Stomach (tissue), 19 donors: ENCODE measurements at places on chromosomes 16 and 17. TPM values are rescaled to one million over a fixed set of nuclear protein-coding genes. Genes with fewer than 3 reads are reported as not detected.

GRCh38 chr17:72336026-72336803 lies 215.4 kb downstream of the SOX9 start:
- DNase-seq = no peak

DNA sequence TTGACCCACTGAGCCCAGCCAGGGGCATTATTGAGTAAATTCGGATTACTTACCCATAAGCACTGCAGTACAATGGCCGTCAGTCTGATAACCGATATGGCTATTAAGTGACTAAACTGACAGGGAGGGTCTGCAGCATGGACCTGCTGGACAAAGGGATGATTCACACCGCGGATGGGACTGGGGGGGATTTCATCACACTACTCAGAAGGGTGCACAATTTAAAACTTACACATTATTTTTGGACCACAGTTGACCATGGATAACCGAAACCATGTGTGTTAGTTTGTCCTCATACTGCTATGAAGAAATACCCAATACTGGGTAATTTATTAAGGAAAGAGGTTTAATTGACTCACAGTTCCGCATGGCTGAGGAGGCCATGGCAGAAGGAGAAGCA lies 106.5 kb downstream of the ABCC6 start:
- no peak for DNase-seq

- DNase-seq = no peak
Measured at GRCh38 chr17:77735081-77735565, 223.4 kb upstream of the TNRC6C start.

GRCh38 chr17:81599719-81600486 lies 37.0 kb downstream of the NPLOC4 start:
- no peak for DNase-seq

- DNase-seq = peak; percentile 43
Measured at GRCh38 chr17:27560668-27561067, 70.3 kb upstream of the LGALS9 start.

DNA sequence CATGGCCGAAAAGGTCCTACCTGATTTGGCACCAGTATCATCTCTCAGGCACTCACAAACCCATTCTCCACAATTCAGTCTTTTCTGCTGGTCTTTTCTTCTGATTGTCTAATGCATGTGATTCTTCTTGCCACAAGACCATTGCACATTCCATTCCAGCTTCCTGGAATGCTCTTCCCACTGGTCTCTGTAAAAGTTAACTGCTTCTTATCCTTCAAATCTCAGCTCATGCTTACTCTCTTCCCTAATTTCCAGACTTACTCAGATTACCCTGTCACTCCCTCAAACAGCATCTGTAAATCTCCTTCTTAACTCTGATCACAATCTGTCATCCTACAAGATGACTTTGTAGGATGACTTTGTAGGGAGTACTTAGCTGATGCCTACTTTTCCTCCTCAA lies 320.2 kb downstream of the MAP2K6 start:
- DNase-seq = no peak

- DNase-seq = no peak
Measured at GRCh38 chr16:47060596-47060995, 83.1 kb downstream of the NETO2 start.

DNA sequence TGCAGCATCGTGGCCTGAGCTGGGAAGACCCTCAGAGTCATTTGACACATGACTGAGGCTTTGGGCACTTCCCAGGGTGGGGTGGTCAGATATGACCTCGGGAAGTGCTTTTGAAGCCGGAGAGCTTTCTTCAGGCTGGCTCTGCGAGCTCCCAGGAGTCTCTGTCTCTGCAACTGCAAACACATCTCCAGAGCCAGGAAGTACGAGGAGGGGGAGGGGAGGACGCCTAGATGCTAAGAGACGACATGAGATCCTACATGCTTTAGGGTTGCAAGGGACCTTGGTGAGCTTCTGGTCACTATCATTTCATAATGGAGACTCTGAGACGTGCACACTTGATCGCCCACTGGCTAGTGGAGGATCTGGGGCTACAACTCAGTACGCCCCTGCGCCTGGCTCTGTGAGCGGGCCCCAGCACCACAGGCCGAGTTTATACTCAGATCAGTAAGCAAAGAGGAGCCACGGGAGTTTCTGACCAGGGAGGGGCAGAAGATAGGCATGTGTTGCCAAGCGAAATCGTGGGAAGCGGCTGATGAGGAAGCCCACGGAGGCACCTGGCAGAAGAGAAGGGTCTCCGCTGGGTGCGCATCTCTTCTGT lies 527 bp upstream of the MGAT5B start:
- DNase-seq = peak; percentile 59

GRCh38 chr16:70770626-70771552 lies 30.1 kb downstream of the VAC14 start:
- DNase-seq = peak; percentile 69

GRCh38 chr16:69564845-69565670 lies 708 bp upstream of the NFAT5 start:
- DNase-seq = no peak

DNA sequence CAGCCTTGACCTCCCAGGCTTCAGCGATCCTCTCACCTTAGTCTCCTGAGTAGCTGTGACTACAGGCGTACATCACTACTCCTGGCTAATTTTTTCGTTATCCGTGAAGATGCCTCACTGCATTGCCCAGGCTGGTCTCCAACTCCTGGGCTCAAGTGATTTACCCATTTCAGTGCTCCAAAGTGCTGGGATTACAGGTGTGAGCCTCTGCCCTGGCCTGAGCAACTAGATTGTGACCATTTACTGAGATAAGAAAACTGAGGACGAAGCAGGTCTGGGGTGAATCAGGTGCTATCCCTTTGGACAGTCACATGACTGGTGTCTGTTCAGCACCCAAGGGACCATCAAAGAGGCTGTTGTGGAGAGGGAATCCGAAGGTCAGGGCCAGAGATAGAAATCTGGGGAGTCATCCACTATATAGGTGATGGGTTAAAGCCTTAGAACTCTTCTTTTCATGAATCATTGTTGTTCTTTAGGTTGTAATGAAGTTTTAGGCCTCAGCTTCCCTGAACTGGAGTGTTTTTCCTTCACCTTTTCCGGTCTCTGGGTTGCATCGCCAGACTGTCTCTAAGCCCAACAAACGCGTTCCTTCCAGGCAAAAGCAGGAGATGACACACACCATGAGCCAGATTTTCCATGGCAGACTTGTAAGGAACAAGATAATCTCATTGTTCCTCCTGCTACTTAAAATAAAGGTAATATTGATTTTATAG lies 62.5 kb downstream of the FTO start:
- no peak for DNase-seq

Gene ZDHHC1
- 2.0 TPM for polyA plus RNA-seq

Gene UBN1
- polyA plus RNA-seq = 7.8 TPM

Gene DUSP3
- 62.3 TPM for polyA plus RNA-seq
